NCI-H1105 (cell line): ENCODE measurements at places on chromosomes 5 and 9.

GRCh38 chr5:2783223-2783622 lies 31.7 kb upstream of the IRX2 start:
- no peak for DNase-seq

GRCh38 chr5:114473541-114473940 lies 111.7 kb downstream of the KCNN2 start:
- DNase-seq = no peak

DNA sequence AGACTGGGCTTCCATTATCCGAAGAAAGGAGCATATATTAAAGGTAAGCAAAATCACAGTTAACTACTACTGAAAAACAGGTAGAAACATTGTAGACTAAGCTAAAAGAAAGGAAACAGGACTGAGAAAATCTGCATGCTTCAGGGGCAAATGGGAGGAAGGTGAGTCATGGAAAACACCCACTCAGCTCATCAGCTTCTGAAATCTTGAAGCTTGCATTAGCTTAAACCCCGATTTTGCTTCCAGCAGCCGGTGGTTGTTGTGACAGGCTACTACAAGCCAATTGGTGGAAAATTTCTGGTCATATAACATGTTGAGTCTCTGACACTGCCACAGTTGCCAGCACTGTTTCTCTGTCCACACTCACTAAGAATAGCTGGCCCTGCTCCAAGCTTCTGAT lies 179.6 kb upstream of the PUM3 start:
- DNase-seq = no peak

- no peak for DNase-seq
Measured at GRCh38 chr5:14458414-14458813, 123.2 kb upstream of the OTULINL start.

DNA sequence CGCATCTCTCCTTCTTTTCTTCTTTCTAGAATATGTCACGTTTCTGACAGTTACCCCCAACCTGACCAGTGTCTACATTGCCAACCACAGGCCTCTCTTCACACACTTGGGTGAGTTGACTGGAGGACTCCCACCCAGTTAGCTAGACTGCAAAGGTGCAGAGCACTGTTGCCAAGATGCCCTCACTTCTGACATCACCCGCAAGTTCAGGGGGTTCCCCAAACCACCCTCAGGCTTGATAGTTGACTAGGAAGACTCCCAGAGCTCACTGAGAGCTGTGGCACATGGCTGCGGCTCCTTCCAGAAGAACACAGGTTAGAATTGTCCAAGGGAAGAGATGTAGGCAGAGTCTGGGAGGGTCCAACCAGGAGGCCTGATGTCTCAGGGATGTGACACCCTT lies 17.2 kb downstream of the ADAMTS13 start:
- DNase-seq = no peak

DNA sequence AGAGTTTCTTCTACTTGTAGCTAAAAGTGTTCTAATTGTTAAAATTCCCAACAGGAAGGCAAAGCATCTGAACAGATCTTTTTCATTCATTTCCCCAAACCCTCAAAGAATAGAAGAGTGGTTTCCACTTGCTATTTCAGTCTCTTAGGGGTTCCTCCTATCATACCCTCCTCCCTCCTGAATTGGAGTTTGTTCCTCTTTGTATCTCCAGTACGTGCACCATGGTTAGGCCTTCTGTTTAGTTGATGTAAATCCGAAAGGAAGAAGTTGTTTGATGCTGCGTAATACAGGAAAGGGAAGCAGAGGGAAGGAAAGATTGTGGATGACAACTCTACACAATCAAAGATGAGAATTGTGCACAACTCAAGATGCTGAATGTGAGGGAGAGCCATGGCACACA lies 303.6 kb downstream of the PIK3R1 start:
- DNase-seq = no peak

- no peak for DNase-seq
Measured at GRCh38 chr5:10332301-10332700, 21.2 kb upstream of the MARCHF6 start.

- DNase-seq = no peak
Measured at GRCh38 chr5:176985516-176985915, 21.1 kb downstream of the UIMC1 start.

GRCh38 chr5:124745928-124746915 lies at the start of gene ZNF608:
TSS of gene ZNF608 (minus strand) at chr5:124746639. CDS start at chr5:124744989, 1,650 bp downstream.
- peak; percentile 22 for DNase-seq

DNA sequence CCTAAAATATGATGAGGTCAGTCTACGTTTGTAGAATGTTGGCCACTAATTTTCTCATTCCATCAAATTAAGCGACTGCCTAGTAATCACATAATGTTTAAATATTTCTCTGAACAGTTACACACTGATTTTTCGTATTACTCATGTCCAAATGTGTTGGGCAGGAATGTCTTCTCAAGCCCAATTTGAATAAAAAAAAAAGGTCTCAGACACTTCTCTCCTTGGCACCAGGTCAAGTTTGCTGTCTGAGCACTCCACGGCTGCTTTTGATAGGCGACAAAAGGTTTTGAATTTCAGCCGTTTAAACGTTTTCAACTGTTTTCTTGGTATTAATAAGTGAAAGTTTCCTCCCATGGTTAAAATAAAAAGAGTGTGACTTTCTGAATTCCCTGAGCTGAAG lies 542.1 kb downstream of the IRX1 start:
- DNase-seq = no peak

DNA sequence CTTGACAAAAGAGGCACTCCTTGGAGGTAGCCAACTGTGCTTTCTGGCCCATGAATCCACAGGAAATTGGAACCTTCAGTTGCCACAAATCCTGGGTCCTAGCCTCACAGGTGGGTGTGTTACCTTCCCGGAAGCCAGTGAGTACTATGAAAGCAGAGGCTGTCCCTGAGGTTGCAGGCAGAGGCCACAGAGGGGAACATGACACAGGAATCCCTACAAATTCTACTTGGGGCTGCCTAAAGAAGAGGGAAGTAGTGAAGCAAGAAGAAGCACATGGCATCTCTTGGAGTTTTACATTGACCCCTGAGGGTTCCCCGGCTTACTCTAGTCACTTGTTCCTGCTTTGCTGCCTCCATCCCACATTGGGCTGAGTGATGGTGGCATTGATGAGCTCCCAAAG lies 2.6 kb downstream of the SLC22A5 start:
- DNase-seq = no peak

- DNase-seq = no peak
Measured at GRCh38 chr5:107401470-107402122, 269.1 kb downstream of the EFNA5 start.

GRCh38 chr9:6930827-6931226 lies 173.1 kb downstream of the KDM4C start:
- no peak for DNase-seq

- no peak for DNase-seq
Measured at GRCh38 chr5:83364312-83365299, 106.9 kb upstream of the VCAN start.

- no peak for DNase-seq
Measured at GRCh38 chr5:73387149-73387591, 61.4 kb downstream of the FOXD1 start.

DNA sequence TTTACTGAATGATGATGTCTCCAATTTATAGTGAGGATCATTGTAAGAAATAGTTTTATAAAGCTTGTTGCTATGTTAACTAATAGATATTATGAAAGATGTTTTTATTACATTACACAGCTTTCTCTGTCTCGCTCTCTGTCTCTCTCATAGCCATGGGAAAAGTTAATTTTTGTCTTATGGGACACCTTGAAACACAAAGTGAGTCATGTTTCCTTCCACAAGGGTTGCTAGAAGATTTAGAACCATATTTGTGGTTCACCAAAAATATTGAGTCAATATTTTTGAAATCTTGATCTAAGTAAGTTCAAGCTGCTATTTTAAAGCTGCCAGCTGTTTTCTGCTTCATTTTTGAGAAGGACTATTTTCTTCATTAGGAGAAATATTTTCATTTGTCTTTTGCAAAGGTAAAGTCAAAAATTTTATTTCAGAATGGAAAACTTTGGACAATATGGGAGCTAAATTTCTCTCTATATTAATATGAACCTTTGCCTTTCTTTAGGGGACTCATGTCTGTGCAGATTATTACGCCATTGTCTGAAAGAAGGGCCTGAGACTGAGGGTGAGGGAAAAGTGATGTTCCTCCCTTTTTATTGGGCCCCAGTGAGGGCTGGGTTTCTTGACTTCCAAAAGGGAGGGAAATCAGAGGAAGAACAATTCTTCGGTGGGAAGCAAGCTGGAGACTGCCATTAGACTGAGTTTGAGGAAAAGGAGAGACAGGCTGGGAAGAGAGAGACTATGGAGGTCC lies 87.9 kb upstream of the SLC24A2 start:
- no peak for DNase-seq

GRCh38 chr5:2556375-2556966 lies 195.0 kb downstream of the IRX2 start:
- no peak for DNase-seq

DNA sequence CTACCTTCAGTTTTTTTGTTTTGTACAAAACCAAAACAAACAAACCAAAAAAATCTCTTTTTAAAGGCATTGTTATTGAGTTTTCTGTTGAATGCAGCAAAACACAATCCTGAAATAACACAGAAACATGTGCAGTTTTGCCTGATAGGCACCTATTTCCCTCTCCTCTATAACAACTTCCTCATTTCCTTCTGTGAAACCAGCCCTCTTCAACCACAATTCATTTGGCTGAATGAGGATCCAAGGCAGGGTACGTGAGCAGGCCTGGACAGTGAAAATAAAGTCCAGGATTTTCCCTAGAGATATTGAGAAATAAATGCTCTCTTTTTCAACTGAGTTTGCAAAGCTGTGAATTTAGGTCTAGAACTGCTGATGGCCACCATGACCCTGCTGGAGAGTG lies 134.8 kb upstream of the LARP1 start:
- no peak for DNase-seq

DNA sequence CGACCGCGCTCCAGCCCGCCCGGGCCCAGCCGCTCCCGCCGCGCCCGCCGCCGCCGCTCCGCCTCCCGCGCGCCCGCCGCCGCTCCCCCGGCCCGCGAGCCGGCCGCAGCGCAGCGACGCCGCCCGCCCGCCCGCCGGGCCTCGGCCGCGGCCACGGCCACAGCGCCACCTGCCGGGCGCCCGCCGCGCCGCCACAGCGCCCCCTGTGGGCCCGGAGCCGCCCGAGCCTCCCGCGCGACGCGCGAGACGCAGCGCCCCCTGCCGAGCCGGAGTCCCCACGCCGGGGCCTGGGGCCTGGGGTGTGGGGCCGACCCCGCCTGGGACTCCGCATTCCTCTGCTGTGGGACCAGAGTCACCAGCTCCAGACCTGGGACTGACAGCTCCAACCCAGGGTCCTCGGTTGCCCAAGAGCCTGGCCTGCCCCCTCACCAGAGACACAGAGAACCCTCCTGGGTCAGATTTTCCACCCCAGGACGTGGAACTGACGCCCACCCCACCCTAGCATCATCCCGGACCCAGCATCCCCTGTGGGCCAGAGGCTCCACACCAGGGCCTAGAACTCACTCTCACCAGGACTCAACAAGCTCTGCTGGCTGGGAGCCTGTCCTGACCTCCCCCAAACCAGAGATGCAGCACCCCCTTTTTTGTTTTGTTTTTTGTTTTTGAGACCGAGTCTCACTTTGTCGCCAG lies at the start of gene RAPGEF1:
RAPGEF1 (minus strand) TSS at position 118 of the 690 bp plus-strand sequence. CDS start 246 bp downstream, outside the sequence.
- peak; percentile 12 for DNase-seq

GRCh38 chr5:123571927-123572326 lies 60.0 kb downstream of the CSNK1G3 start:
- no peak for DNase-seq

DNA sequence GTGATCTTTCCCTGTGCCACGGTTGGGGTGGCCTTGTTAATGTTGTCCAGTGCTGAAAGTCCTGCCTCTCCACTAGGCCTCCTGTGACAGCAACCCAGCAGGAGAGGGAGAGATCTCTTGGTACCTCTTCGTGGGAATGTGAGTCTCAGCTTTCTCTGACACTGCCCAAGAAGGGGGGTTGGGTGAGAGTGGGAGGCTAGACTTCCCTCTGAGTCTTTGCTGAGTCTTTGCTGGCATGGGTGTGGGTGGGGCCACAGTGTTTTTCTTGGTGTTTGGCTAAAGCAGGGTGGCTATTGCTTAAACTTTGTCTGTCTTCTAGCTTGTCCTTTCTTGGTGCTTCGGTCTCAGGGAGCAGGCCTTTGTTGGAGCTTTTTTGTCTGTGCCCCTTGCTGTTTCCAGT lies 145.6 kb downstream of the GNA14 start:
- DNase-seq = no peak

- DNase-seq = no peak
Measured at GRCh38 chr5:147245381-147246165, 10.7 kb downstream of the STK32A start.

DNA sequence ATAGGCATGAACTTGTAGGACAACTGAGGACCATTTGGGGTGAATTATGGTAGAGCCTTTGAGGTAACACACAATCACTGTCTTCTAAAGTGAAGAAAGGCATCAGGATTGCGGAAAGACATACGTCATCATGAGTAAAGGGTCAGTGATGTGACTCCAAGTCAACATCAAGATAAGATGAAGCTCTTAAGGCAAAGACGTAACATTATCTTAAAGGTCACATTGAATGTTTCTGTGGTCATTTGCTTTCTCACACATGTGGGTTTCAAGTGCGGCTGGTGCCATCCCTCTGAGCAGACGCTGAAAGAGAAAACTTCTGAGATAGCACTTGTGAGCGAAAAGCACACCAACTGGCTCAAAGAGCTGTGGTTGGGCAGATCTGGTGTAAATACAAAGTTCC lies 63.3 kb upstream of the GRAMD2B start:
- no peak for DNase-seq

DNA sequence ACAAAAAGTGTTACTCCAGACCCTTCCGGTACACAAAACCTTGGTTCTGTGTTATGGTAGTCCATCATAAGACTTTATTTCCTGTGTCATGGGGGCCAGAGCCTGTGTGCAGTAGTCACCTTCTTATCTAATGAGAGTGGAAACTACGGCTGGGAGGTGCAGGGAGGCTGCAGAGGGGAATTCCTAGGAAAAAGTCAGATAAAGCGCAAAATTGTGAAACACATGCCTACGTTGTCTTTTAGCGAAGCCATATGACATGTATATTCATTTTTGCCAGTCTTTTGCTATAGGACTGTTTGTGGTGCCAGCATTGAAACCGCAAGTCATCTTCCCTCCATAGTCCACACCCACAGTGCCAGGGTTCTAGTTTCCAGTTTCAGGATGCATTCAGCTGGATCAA lies 80.7 kb downstream of the PPARGC1B start:
- no peak for DNase-seq

GRCh38 chr5:98341038-98342032 lies 432.1 kb upstream of the RGMB start:
- DNase-seq = no peak

- no peak for DNase-seq
Measured at GRCh38 chr9:113888976-113889375, 12.9 kb downstream of the ZNF618 start.
